ENCODE measurements at places on chromosomes 1 and 21.

DNA sequence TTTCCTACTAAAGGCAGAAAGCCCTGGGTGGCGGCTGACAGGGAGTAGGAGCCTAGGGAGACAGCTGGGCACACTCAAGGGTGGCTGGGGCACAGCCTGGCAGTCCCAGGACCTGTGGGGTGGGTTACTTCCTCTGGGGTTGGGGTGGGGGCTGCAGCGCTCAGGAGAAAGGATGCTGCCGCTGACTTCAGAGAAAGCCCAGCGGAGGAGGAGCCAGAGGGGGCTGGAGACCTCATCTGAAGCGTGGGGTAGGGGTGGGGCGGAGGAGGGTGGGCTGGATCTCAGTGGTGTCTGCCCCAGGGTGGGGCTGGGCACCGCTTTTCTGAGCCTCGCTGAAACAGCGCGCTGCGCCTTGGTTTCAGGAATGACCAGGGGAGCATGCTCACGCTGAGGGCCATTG lies 30.8 kb downstream of the KCNA10 start:
- no peaks in the 10 kb centered on the region for H3K36me3 ChIP-seq
- H3K4me3 ChIP-seq, result no peak overlapping the region
- H3K27me3 ChIP-seq, result no peaks in the 10 kb centered on the region

DNA sequence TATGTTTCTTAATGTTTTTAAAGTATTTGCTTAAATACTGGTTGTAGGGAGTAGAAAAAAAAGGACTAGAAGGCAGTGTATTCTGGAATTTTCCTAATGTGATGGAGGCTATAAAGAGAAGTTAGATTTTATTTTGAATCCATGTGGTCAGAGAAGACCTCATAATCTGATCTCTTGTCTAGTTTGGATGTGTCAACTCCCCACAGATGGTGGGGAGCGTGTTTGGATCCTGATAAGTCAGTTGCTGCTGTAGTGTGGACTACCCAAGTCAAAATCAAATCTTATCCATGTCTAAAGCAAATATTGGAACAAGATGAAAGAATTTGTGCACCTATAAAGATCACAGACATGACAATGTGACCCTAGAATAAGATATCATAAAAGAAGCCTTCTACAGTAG lies 918.0 kb downstream of the LTN1 start:
- DNase-seq, result no peak
- H3K4me3 ChIP-seq, result no peak overlapping the region
- H3K27ac ChIP-seq, result no peak overlapping the region
- H3K4me1 ChIP-seq, result no peaks in the 10 kb centered on the region
- H3K36me3 ChIP-seq, result no peaks in the 10 kb centered on the region

GRCh38 chr1:85495556-85495955 lies 30.6 kb upstream of the DDAH1 start:
- no peaks in the 10 kb centered on the region for H3K27me3 ChIP-seq
- H3K4me1 ChIP-seq, result no peaks in the 10 kb centered on the region
- no peak overlapping the region for H3K27ac ChIP-seq
- H3K36me3 ChIP-seq, result no peaks in the 10 kb centered on the region
- DNase-seq, result peak; percentile 68
- no peak overlapping the region for H3K4me3 ChIP-seq

- H3K27me3 ChIP-seq, result no peaks in the 10 kb centered on the region
- H3K36me3 ChIP-seq, result peaks cover 24% of the 10 kb centered on the region
- DNase-seq, result no peak
- no peak overlapping the region for H3K27ac ChIP-seq
- no peaks in the 10 kb centered on the region for H3K4me1 ChIP-seq
- H3K4me3 ChIP-seq, result no peak overlapping the region
Measured at GRCh38 chr1:43612406-43612805, 37.5 kb upstream of the KDM4A start.

GRCh38 chr1:10897981-10898728 lies 101.7 kb upstream of the CASZ1 start:
- no peak overlapping the region for H3K4me3 ChIP-seq
- H3K36me3 ChIP-seq, result no peaks in the 10 kb centered on the region
- no peak for DNase-seq

GRCh38 chr21:45108808-45109781 lies 34.7 kb downstream of the ADARB1 start:
- H3K27ac ChIP-seq, result no peak overlapping the region
- H3K27me3 ChIP-seq, result no peaks in the 10 kb centered on the region
- no peak overlapping the region for H3K4me3 ChIP-seq
- H3K36me3 ChIP-seq, result no peaks in the 10 kb centered on the region
- no peak for DNase-seq

GRCh38 chr21:43020177-43020576 lies 45.8 kb downstream of the PKNOX1 start:
- H3K27me3 ChIP-seq, result no peaks in the 10 kb centered on the region
- H3K4me3 ChIP-seq, result no peak overlapping the region
- H3K4me1 ChIP-seq, result no peaks in the 10 kb centered on the region
- H3K27ac ChIP-seq, result no peak overlapping the region

GRCh38 chr21:34926803-34927467 lies 122.2 kb downstream of the RUNX1 start:
- peaks cover 3% of the 10 kb centered on the region for H3K4me1 ChIP-seq
- no peaks in the 10 kb centered on the region for H3K27me3 ChIP-seq
- DNase-seq, result no peak
- no peak overlapping the region for H3K27ac ChIP-seq
- no peak overlapping the region for H3K4me3 ChIP-seq

DNA sequence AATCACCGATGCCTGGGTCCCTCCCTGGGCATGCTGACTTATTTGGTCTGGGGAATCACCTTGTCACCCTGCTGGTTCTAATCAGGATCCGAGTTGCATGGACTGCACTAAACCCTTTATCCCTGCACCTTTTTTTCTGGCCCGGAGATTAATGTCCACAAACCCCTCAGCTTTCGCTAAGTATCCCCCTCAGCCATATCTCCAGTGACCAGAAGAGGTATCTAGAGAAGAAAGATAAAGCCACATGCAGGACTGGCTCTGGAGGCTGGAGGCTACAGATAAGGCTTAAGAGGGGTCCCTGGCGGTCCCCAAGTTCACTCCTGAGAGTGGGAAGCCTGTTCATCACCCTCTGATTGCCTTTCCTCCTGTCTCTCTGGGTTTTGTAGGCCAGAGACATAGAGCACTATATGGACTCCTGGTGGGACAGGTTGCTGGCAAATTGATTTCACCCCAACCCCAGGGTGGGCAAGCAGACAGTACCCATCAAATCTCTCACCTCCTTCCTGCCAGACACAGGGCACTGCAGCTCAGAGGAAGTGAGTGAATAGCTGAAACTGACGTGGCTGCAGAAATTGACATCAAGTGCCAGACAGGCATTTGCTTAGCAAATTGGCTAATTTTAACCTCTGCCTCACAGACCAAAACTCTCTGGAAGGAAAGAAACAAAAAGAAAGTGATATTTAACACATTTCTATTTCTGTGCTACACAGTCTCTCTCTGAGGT lies 38.8 kb downstream of the HMGB4 start:
- no peak for DNase-seq
- no peaks in the 10 kb centered on the region for H3K27me3 ChIP-seq

GRCh38 chr1:199929556-199929955 lies 98.0 kb upstream of the NR5A2 start:
- no peak overlapping the region for H3K4me3 ChIP-seq
- no peaks in the 10 kb centered on the region for H3K27me3 ChIP-seq
- H3K36me3 ChIP-seq, result no peaks in the 10 kb centered on the region
- DNase-seq, result no peak
- H3K4me1 ChIP-seq, result no peaks in the 10 kb centered on the region

DNA sequence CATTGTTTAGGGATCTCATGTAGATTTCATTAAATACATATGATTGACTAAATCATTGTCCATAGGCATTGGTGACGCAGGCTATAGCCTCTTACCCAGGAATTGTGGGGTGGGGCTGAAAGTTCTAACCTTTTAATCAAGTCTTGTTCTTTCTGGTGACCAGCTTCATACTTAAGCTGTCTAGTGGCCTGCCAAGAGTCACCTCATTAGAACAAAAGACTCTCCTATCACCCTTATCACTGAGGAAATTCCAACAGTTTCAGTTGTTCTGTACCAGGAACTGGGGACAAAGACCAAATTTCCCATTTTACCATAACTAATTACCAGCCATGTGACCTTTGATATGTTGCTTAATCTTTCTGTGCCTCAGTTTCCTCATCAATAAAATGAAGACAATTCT lies 298.5 kb downstream of the PBX1 start:
- no peaks in the 10 kb centered on the region for H3K36me3 ChIP-seq
- H3K27ac ChIP-seq, result no peak overlapping the region
- no peak for DNase-seq

DNA sequence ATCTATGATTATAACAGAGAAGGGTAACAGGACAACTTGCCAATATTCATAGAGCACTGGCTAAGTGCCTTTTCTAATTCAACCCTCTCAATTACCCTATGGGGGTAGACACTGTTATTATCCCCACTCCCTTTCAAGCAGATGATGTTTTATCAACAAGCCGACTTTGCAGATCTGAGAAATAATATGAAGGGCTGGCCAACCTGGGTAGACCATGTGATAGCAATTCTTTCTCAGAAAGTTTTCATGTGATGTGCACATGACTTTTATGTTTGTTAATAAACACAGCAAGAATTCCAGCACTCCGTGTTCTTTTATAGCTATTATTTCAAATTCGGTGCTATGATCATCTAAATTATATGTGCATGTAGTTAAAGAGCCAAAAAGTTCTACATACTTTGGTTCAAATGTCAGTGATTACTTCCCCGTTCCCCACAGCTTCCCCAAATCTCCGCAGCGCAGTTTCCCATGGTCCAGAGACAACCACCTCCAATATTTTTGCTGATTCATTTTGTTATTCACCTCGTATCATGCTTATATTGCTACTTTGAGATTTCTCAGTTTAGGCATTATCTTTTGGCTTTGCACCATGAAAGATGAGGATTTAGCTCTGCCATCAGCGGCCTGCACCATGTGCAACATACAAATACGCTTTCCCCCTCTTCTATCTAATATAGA lies 96.7 kb upstream of the GADD45A start:
- peaks cover 18% of the 10 kb centered on the region for H3K4me1 ChIP-seq
- no peak for DNase-seq
- no peaks in the 10 kb centered on the region for H3K36me3 ChIP-seq

GRCh38 chr1:89998306-89998705 lies 3.4 kb downstream of the ZNF326 start:
- no peak overlapping the region for H3K4me3 ChIP-seq
- no peaks in the 10 kb centered on the region for H3K27me3 ChIP-seq
- H3K27ac ChIP-seq, result no peak overlapping the region
- peaks cover 17% of the 10 kb centered on the region for H3K4me1 ChIP-seq
- H3K36me3 ChIP-seq, result peaks cover 5% of the 10 kb centered on the region
- DNase-seq, result no peak

- no peak overlapping the region for H3K4me3 ChIP-seq
- H3K27me3 ChIP-seq, result no peaks in the 10 kb centered on the region
- H3K36me3 ChIP-seq, result no peaks in the 10 kb centered on the region
- no peak for DNase-seq
Measured at GRCh38 chr1:82604524-82604923, 803.8 kb downstream of the ADGRL2 start.

- no peak overlapping the region for H3K27ac ChIP-seq
- DNase-seq, result no peak
- H3K36me3 ChIP-seq, result no peaks in the 10 kb centered on the region
Measured at GRCh38 chr1:54105080-54105479, 47.7 kb downstream of the CDCP2 start.

DNA sequence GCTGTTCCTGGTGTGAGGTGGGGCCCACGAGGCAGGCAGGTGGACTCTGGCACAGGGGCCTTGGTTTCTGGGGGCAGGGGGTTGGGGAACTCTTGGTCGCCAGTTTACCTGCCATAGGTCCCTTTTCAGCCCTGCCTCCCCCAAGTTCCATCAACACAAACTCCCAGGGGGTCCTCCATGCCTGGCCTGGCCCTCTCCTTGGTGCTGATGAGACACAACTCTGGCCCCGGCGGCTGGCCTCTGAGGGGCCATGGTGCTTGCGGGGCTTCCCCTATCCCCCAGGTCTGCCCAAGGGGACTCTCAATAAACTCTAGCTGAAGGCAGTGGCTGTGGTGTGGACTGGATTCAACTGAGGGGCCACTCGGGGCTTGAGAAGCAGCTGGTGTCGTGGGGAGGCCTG lies 16.0 kb downstream of the HTR6 start:
- H3K27me3 ChIP-seq, result no peaks in the 10 kb centered on the region
- no peak overlapping the region for H3K4me3 ChIP-seq
- no peak overlapping the region for H3K27ac ChIP-seq
- no peak for DNase-seq
- H3K4me1 ChIP-seq, result no peaks in the 10 kb centered on the region

DNA sequence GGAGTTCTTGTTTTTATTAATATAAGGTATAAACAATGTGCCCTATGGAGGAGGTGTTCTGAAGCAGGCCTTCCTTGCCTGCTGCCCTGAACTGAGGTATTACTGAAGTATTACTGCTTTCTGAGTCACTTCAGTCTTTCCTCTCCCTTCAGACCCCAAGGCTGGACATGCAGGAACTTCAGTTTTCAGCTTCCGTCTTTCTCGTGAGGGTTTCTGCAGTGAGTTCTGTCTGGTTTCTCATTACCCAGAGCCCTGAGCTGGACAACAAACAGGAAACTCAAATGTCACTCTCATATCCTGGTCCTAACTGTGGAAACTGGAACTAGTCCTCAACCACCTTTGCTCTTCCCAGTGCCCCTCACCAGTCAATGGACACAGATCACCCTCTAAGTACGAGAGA lies 46.8 kb downstream of the ELAVL4 start:
- no peaks in the 10 kb centered on the region for H3K27me3 ChIP-seq
- H3K27ac ChIP-seq, result no peak overlapping the region
- H3K36me3 ChIP-seq, result no peaks in the 10 kb centered on the region
- H3K4me3 ChIP-seq, result no peak overlapping the region
- DNase-seq, result no peak

DNA sequence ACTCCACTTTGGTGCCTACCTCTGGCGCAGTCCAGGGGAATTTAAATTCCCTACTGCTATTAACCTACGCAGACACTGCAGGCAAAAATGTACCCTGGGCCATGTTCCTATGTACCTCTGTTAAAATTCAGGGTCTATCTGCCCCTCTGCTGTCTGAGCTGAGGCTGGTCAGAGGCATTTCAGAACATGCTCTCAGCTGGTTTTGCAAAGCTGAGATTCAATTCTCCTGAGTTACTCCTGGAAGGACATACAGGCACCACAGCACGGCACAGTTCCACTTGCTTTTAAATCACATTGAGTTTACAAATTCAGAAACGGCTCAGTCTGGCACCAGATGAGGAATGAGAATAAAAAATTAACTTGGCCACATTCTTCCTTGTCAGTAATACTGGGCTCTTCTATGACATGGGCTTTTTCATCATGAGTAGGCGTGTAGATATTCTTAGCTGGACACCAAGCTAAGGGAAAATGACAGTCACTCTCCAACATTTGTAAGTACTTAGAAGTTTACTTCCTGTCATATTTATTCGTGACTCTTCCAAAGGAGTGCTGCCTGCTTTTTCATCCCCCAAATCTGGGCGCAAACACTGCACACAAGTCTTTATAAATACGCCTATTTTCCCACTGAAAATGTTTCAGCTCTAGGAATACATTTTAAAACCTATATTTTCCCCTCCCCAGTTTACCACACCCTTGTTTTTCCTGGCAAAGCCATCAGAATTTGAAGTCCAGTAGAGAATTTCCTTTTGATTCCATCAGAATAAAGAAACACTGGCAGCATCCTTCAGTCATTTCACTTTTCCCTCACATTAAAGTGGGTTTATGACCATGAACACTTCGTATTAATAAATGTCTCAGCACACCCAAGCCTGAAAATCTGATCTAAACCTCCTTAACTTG lies 1.9 kb downstream of the C1orf198 start:
- H3K4me1 ChIP-seq, result peaks cover 40% of the 10 kb centered on the region
- DNase-seq, result no peak
- peak overlapping the region; percentile 86 for H3K27ac ChIP-seq
- H3K4me3 ChIP-seq, result peak overlapping the region; percentile 94
- no peaks in the 10 kb centered on the region for H3K36me3 ChIP-seq
